ENCODE measurements at places on chromosomes 7 and 10. TPM values are rescaled to one million over a fixed set of nuclear protein-coding genes. Genes with fewer than 3 reads are reported as not detected.

- no peak for DNase-seq
Measured at GRCh38 chr7:150949971-150950491, 28.1 kb downstream of the KCNH2 start.

GRCh38 chr7:77727936-77728701 is 31.9 kb downstream of the RSBN1L start:
- DNase-seq = no peak

The LRGUK gene
- not detected for total RNA-seq

- DNase-seq = peak; percentile 98
Measured at GRCh38 chr7:130838738-130839137, 104.7 kb upstream of the KLF14 start.

DNA sequence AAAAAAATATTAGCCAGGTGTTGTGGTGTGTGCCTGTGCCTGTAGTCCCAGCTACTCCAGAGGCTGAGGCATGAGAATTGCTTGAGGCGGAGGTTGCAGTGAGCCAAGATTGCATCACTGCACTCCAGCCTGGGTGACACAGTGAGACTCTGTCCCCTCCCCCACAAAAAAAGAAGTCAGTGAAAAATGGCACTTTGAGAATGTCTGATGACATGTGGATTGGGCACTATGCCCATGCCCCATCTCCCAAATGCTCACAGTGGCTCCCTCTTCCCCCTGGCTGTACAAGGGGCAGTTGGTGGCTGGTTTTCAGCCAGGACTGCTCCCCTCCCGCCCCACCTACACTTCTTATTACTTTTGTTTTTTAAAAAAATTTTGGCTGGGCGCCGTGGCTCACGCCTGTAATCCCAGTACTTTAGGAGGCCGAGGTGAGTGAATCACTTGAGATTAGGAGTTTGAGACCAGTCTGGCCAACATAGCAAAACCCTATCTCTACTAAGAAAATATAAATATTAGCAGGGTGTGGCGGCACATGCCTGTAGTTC is 26.1 kb downstream of the IL15RA start:
- no peak for DNase-seq

- no peak for DNase-seq
Measured at GRCh38 chr10:49642311-49642710, 28.5 kb downstream of the CHAT start.

The AGR3 gene
- total RNA-seq = not detected

The MYH16 gene
- 29.6 TPM for total RNA-seq

GRCh38 chr10:123913688-123914268 is 22.2 kb upstream of the CPXM2 start:
- peak; percentile 43 for DNase-seq

The GTPBP4 gene
- total RNA-seq = 87.0 TPM

The FAM25C gene
- total RNA-seq = not detected

- DNase-seq = peak; percentile 73
Measured at GRCh38 chr10:31977440-31978155, 49.0 kb upstream of the ARHGAP12 start.

DNA sequence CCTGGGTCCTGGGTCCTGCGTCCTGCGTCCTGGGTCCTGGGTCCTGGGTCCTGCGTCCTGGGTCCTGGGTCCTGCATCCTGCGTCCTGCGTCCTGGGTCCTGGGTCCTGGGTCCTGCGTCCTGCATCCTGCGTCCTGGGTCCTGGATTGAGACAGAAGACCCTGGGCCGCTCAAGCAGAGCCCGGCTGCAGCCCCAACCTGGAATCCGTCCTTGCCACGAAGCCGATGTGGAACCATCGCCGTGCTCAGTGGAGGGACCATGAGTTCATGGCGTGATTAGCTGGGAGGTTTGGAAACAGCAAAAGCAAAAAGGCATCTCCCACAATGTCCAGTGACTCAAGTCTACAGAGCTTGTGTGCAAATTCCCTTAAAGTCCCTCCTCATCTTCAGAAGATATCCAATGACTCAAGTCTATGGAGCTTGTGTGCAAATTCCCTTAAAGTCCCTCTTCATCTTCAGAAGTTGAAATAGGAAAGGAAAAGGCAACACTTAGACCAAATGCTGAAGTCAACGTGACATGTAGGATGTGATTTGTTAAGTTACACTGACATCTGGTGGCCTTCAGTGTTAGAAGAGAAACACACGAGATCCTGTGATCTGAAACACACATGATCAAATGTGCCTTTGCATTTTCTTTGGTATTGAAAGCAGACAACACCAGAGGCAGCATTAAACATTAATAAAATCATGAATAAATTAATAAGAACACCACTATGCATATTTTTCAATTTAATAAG is 179.9 kb downstream of the PTPRN2 start:
- peak; percentile 27 for DNase-seq

DNA sequence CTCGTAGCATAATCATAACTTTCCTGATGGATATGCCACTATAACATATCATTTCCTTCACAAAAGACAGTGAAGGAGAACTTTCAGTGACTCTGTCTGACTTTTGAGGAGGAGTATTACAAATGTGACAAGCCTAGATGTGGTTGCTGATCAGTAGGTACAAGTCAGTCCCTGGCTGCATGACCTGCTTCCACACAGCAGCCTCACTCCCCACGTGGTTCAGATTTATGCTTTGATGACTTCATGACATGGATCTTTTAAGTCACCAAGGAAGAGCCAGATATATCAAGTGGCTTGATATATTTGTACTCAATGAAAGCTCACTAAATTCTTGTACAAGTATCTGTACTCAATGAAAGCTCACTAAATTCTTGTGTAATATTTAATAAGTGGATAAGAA is 50.9 kb upstream of the MKLN1 start:
- no peak for DNase-seq

- no peak for DNase-seq
Measured at GRCh38 chr7:16719699-16720098, 33.9 kb upstream of the TSPAN13 start.

The GOT1 gene
- 33.9 TPM for total RNA-seq

- DNase-seq = no peak
Measured at GRCh38 chr10:124629415-124629814, 114.8 kb downstream of the FAM53B start.

The GHRHR gene
- total RNA-seq = not detected

- no peak for DNase-seq
Measured at GRCh38 chr7:80583901-80584300, 54.5 kb upstream of the CD36 start.

The ACBD7 gene
- 0.27 TPM for total RNA-seq

DNA sequence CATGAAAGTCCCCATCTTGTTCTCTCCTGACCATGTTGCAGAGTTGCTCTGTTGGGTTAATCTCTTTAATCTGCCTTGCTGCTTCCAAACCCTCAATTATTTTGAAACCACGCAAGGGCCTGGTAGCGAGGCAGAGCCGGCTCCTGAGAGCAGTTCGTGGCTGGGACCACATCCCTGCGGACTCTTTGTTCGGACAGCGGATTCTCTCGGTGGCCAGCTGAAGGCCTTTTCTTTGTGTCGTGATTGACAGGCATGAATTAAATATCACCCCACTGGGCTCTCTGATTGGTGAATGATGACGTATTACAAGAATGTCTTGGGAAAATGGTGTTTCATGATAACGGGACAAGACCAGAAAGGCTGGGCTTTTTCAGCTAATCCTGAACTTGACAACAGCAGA is 66.9 kb upstream of the ARHGAP21 start:
- no peak for DNase-seq

The FOXI2 gene
- total RNA-seq = not detected

DNA sequence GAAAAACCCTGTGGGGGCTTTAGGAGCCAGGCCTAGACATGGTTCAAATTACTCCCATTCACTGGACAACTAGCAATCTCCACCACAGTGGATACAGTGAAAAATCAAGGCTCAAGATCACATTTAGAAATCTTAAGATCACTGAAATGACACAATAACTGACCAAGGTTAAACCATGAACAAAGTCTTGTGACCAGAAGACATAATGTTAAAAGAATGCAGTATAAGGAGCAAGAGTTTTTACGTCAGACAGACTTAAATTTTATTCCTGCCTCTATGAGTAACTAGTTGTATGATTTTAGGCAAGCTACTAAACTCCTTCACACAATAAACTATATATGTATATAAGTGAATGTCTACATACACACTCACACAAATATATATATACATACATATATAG is 68.5 kb downstream of the MICU1 start:
- no peak for DNase-seq

GRCh38 chr10:111473361-111473760 is 396.5 kb downstream of the ADRA2A start:
- no peak for DNase-seq

DNA sequence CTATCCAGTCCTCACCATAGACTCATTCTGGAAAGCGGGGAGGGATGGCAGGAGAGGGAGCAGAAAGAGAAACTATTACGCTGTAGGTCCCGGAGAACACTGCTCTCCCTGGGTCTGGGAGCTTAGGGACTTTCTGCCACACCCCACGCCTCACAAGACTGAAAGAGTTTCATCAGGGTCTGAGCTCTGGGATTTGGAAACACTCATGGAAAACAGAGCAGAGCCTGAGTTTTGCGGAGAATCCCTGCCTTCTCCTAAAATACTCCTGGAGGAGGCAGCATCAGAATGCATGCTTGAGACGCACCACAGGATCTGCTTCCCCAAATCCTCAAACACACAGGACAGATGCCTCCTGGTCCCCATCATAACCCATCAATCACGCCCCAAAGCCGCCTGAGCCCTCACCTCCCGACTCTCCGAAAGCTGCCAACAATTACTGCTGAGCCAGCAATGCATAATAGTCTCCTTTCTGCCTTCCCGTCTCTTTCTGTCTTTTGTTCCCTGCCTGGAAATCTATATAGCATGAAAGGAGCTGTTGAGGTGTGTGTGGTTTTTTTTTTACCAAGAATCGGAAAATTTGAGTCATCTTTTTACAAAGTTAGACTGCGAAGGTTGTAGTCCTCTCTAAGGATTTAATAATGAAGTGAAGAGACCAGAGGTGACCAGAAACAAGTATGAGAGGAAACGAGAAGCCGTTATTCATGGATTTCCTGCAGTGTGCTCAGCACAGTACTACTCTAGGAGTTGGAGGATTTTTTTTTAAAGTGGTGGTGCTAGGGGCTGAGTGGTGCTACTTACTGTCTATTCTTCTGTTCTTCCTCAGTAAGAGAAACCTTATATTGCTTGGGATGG is 37.7 kb downstream of the ASB13 start:
- peak; percentile 49 for DNase-seq

DNA sequence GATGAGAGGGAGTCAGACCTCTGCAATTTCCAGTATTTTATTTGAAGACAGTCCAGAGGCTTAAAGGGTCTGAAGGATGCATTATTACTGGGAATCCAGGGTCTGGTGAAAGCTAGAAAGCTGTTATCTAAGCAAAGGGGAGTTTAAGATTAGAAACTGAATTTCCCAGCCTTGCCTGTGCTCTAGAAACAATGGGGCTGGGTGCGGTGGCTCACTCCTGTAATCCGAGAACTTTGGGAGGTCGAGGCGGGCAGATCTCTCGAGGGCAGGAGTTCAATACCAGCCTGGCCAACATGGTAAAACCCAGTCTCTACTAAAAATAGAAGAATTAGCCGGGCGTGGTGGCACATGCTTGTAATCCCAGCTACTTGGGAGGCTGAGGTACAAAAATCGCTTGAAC is 71.5 kb upstream of the ANLN start:
- DNase-seq = no peak

The HOXA7 gene
- total RNA-seq = not detected

GRCh38 chr7:113891031-113891350 is 27.8 kb downstream of the PPP1R3A start:
- DNase-seq = no peak

Measured in HT1080 (cell line).